Fibroblast of lung (primary cell): ENCODE measurements at places on chromosomes 7 and 10.

DNA sequence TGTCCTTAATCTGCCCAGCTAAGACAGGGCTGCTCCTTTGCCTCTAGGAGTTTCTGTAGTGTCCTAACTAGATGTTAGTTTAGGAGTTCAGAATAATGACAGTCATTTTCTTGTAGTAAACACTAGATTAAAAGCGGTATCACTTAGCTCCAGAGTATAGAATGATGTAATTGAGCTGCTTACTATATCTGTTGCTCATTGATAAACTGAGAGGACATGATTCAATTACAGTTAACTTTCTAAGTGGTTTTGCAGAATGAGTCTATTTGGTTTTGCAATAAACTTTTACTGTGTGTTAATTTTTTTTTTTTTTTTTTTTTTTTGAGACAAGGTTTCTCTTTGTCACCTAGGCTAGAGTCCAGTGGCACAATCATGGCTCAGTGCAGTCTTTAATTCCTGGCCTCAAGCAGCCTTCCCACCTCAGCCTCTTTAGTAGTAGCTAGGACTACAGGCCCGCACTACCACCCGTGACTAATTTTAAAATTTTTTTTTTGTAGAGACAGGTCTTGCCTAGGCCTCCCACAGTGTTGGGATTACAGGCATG lies 1.8 kb downstream of the STMP1 start:
- peak; percentile 47 for DNase-seq

DNA sequence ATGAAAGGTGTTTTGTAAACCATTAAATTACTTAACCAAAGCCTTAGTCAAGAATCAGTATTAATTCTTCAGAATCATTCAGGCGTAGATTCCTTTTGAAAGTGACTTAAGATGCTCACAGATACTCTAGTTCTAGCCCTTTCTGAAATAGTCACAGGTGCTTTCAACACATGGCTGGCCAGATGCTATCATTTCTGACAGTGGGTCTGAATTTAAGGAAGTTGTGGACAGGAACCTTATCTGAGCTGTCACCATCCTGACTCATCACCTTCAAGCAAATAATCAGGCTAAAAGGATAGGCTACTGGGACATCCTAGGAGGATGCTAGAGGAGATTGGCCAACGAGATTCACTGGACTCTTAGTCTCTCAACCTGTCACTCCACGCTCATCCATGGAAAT lies 501.5 kb downstream of the LRMDA start:
- no peak for DNase-seq

DNA sequence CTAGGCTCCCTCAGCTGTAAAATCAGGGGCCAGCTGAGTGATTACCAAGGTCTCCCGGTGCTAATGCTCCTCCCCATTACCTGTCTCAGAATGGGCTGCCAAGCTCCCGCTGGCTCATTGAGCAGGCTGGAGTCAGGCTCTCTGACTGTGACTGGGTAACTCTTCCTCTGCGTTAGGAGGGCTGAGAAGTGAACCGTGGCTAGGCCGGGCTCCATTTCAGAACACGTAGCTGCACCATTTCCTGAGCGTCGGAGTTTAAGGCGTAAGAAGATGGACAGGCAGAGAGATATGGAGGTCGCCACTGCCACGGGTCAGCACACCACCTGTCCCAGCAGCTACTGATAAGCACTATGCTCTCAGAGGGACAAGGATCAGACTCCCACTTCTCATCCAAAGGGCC lies 250.3 kb downstream of the TCERG1L start:
- DNase-seq = no peak

GRCh38 chr10:126478546-126478945 lies 90.3 kb upstream of the ADAM12 start:
- DNase-seq = peak; percentile 20

DNA sequence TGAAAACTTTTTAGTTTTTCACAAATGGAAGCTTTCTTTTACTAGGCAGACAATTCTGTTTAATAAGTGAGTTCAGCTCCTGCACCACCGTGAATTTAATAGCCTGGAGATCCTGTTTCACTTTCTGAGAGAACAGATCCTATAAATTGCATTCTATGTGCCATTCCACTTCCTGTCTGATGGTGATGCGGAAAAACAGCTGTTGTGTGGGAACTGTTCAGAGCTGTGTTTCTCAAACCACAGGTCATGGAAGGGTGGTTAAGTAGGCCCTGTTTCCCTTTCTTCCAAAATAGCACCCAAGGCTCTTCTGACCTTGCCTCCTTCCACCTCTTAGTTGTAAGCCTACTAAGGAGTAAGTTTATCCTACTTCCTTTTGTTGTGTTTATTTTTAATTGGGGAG lies 97.2 kb upstream of the DKK1 start:
- peak; percentile 94 for DNase-seq

GRCh38 chr7:27031289-27032172 lies 64.3 kb downstream of the HOXA1 start:
- peak; percentile 76 for DNase-seq

GRCh38 chr7:139370943-139371313 lies 11.2 kb downstream of the LUC7L2 start:
- DNase-seq = no peak

- peak; percentile 51 for DNase-seq
Measured at GRCh38 chr7:42502022-42502421, 265.0 kb upstream of the GLI3 start.

DNA sequence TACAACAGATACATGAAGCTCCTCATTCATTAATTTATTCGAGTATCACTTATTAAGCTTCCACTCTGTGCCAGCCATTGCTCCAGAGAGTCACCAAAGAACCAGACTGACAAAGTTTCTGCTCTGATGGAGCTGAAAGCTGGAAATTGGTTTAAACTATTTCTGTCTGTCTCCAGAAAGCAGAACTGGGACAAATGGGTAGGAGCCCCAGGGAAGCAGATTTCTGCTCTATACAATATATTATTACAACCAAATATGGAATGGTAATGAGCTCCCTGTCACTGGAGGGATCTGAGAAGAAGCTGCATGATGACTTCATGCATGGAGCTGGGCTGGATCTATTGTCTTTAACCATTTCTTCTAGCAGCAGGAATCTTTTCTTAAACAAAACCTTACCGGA lies 165.4 kb upstream of the ADO start:
- no peak for DNase-seq

- DNase-seq = no peak
Measured at GRCh38 chr10:130739757-130740145, 571.8 kb downstream of the TCERG1L start.

DNA sequence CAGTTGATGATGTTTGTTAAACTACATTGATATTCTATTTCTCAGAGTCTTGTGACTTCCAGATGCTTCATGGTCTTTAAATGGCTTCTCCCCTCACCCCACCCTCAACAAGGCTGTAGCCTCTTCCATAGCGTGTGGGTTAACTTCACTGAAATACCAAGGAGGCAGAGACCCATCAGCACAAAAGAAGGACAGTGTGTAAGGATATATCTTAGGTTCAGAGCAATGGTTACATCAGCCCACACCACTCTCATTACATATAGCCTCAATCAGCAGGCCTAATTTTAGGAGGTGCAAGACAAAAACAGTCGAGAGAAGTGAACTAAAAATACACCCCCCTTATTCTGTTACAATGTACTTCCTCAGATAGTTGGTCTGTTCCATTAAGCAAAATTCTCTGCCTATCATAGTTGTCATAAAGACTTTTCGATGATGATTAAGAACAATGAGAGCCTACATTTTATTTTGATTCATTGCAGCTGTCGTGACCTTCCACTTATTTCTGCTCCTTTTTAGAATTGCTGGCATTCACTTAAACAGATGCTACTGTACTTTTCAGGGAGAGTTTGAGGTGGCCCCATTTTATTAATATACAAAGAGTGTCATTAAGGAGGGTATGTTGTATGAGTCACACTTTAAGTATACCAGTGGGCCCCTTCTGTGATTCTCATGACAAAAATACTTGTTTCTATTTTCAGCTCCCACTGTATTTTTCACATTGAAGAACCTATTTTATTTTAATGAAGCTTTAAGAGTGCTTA lies 52.1 kb downstream of the WIPF3 start:
- no peak for DNase-seq

- DNase-seq = no peak
Measured at GRCh38 chr7:40047661-40048060, 86.8 kb downstream of the MPLKIP start.

- no peak for DNase-seq
Measured at GRCh38 chr7:77208416-77208815, 8.8 kb upstream of the FGL2 start.

DNA sequence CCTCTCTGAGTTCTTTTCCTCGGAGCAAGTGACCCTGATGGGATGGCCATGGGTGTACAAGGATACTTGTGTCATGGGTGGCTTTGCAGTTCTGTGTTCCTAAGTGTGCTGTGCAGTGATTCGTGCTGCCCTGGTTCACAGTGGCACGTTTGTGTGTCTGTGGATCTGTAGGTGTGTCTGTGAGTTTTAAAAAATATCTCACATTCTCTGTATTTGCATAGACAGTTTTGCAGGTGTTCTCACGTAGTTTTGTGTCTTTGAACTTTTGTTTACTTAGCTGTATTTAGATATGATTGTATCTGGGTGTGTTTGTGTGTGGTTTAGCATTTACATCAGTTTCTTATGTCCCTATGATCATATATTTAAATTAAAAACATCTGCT lies 3.7 kb downstream of the ZNF775 start:
- DNase-seq = no peak

- DNase-seq = no peak
Measured at GRCh38 chr10:4263601-4263921, 478.6 kb upstream of the KLF6 start.

GRCh38 chr10:35498693-35499092 lies 106.4 kb upstream of the GJD4 start:
- DNase-seq = no peak

- DNase-seq = no peak
Measured at GRCh38 chr10:121405549-121405948, 192.7 kb downstream of the FGFR2 start.

DNA sequence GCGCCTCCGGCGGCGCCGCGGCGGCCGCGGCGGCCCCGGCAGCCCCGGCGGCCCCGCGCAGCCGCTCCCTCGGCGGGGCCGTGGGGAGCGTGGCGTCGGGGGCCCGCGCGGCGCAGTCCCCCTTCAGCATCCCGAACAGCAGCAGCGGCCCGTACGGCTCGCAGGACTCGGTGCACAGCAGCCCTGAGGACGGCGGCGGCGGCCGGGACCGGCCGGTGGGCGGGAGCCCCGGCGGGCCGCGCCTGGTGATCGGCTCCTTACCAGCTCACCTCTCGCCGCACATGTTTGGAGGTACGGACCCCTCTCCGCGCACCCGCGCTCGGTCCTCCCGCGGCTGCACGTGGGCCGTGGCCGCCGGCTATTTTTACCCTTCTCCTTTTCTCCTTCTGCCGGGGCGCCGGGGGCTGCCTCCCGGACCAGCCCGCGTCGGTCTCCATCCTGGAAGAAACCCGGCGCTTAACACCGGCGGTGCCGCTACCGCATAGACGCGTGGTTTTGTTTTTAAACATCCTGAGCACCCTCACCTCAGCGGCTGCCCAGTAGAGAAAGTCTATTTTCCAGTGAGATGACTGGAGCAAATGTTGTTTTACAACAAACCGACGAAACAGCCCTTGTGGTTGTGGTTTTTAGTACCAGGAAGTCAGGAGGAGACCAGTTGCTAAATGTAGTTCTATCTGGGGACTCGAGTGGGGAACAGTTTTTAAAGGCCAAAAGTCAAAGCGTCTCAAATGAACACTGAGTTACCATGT lies 1.3 kb downstream of the ZNRF2 start:
- peak; percentile 61 for DNase-seq

- no peak for DNase-seq
Measured at GRCh38 chr10:6980353-6980752, 400.3 kb upstream of the PRKCQ start.

DNA sequence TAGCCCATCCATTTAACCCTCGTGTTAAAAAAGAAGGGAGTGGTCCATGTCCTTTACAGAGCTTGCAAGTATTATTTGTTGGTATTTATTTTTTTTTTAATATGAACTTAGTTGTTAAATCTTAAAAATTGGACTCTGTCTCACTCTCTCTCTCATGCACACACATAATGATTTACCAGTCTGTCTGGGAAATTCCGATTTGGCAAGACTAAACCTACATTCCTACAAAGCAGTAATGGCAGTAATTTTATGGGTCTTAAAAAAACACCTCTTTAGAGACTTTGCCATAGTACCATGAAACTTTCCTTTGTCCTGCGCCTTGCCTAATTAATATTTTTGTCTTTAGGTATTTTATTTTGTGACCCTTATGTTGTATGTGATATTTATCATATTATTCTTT lies 239.5 kb upstream of the PPP1R3A start:
- no peak for DNase-seq

DNA sequence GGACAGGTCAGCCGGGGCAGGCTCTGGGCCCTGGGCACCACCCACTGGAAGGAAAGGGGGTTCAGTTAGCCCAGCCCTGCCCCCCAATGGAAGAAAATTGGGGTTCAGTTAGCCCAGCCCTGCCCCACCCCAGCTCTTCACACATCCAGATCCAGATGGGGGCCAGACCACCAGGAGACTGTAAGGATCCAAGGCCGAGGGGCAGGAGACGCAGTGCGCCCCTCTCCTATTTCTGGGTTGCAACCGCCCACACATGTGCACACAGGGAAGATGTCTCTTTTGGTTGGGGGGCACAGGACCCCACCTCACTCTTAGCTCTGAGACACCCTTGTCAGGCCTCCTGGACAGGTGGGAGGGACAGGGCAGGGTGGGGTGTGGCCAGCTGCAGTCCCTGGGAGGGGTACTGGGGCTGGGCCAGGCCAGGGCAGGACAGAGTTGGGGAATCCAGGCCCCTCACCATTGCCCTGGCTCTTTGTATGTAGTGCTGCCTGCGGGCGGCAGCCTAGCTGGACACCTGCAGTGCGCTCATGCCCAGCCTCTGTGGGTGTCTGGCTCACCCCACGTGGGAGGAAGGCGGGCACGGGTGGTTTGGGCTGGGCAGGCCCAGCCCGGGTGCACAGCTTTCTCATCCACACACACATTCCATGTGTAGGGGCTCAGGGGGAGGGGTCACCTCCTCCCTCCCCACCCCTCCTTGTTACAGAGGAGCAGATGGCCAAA lies 141.2 kb downstream of the LHPP start:
- DNase-seq = no peak

DNA sequence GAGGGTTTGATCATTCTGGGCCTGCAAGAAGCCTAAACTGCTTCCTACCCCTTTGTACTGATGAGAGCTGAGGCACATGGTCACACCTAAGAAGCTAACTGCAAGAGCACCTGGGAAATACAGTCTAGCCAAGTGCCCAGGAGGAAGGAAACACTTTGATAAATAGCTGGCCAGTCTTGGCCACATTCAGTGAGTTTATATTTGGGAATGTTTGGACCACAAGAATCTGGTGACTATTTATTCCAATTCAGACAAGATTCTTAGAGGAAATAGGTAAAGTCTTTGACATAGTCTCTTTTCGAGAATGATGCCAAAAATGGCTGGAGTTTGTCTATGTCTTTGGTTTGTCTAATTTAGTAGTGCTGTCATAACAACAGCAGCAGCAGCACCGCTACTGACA lies 213.6 kb downstream of the KIF20B start:
- peak; percentile 87 for DNase-seq
